T follicular helper cell (primary cell): ENCODE measurements at places on chromosomes 7 and 10.

GRCh38 chr7:150379441-150380379 lies 580 bp downstream of the ZNF775 start:
- DNase-seq, result no peak

DNA sequence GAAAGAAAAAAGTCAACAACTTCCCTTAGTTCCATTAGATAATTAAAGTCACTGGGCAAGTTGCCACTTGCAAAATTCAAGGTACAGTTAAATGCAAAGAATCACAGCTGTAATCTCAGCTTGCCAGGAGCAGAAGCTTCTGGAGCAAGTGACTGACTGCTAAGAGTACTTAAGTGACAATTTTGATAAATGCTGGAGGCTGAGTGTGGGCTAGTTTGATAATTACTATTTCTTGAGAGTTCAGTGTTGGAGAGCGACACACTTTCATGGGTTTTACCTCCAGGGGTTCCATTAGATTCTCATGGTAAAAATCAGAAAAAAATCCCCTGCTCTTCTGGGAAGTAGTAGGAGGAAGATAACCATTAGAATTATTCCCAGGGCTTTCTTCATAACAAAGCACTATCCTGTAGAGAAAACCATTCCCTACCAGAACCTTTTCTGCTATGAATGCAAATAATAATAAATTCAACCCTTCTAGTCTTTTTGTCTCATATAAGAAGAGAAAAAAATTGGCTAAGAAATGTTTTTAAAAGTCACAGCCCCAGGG lies 486.3 kb downstream of the POM121L12 start:
- DNase-seq, result no peak

DNA sequence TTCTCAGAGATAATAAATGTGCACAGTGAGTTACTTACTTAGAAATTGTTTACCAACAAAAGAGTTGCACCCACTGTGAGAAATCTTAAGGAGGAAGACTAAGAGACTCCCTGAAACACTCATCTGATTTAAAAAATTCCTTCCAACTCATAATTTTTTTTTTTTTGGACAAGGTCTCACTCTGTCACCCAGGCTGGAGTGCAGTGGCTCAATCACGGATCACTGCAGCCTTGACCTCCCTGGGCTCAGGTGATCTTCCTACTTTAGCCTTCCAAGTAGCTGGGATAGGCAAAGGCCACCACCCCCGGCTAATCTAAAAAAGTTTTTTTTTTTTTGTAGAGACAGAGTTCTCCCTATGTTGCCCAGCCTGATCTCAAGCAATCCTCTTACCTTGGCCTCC lies 36.0 kb downstream of the MALSU1 start:
- no peak for DNase-seq

GRCh38 chr7:85521108-85521694 lies 334.3 kb upstream of the SEMA3D start:
- DNase-seq, result no peak

GRCh38 chr7:80027611-80028173 lies 106.9 kb upstream of the GNAI1 start:
- no peak for DNase-seq

- DNase-seq, result no peak
Observed at GRCh38 chr7:79502151-79502550, 48.7 kb upstream of the MAGI2 start.

GRCh38 chr7:99665312-99666012 lies 14.3 kb downstream of the CYP3A5 start:
- no peak for DNase-seq

- DNase-seq, result no peak
Observed at GRCh38 chr7:102890971-102891692, 21.7 kb upstream of the LRRC17 start.

DNA sequence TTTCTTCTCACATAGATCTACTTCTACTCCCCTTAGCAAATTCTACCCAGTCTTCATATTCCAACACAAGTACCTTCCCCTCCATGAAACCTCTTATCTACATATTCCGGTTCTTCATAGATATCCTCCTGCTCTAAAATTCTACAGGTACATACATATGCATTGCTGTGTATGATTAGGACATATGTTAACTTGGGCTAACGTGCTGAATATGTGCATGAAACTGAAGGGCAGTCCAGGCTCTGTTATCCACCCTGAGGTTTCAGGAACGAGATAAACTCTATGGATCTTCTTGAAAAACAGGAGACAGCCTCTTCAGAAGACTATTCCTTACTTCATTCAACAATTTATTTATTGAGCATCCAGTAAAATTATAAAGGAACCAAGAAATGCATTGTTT lies 31.5 kb downstream of the TM9SF3 start:
- DNase-seq, result no peak

DNA sequence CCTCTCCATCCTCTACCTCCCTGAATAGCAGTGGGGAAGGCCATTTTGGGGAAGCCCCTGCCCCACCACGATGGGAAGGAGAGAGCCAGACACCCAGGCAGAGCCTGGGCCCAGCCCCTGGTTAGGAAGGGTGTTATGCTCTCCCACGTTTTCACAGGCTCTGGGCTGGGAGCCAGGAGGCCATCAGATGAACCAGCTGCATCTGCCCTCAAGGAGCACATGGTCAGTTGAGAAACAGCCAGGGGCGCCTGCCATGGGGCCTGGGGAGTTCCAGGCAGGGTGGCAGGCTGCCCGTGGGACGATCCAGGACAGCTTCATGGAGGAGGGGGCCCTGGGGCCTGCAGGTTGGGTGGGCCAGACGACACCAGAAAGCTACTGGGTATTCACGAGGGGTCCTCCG lies 47.5 kb downstream of the CAMK2B start:
- no peak for DNase-seq

DNA sequence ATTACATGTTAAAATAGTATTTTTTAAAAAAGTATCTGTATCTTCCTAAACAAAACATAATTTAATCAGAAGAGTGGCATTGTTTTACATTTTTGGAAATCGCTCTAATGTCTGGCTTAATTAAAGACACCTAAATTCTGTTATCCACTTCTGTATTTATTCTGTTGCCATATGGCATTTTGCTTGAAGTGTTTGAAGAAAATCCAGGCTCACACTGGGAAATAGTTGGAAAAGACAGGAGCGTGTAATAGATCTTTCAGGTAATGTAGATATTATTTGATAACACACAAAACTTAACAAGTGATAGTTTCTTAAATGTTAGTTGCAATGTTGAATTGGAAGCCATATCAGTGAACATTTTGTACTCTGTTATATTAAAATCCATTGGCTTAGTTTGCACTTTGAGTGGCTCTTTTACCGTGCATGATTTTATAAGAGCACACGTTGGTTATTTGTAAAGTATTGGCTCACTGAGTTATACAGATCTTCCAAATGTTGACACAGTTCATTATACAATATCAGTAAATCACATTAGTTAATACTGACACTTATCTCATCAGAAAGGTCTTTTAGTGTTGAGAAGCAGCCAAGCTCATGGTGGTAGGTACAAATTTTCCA lies 128.4 kb upstream of the NPVF start:
- DNase-seq, result no peak

GRCh38 chr7:86320889-86321288 lies 322.8 kb upstream of the GRM3 start:
- no peak for DNase-seq

DNA sequence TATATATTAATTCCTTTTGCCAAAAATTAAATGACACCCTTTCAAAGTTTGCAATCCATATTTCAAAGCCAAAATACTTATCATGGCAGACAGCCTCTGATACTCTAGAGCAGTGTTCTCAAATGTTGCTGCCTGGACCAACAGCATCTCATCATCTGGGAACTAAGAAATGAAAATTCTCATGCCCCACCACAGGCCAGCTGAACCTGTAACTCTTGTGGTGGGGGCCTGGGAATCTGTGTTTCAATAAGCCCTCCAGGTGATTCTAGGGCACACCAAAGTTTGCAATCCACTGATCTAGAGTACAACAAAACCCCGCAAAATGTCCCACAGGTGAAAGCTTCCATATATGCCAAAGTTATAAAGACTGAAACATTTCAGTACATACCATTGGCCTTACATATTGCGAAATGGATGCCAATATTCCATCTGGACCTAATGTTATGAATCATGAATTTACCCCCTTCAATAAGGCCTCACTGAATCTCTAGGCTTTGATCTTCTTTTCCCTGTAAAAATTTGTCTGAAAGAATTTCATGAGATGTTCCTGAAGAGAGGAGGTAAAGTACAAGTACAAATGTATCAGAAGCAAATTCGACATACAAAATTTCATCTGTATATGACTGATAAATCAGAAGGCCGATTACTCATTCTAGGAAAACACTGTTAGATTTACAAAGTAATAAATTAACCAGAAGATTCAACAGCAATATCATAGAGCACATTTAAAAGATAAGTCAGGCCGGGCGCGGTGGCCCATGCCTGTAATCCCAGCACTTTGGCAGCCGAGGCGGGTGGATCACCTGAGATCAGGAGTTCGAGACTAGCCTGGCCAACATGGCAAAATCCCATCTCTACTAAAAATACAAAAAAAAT lies 25.3 kb upstream of the EPC1 start:
- no peak for DNase-seq

DNA sequence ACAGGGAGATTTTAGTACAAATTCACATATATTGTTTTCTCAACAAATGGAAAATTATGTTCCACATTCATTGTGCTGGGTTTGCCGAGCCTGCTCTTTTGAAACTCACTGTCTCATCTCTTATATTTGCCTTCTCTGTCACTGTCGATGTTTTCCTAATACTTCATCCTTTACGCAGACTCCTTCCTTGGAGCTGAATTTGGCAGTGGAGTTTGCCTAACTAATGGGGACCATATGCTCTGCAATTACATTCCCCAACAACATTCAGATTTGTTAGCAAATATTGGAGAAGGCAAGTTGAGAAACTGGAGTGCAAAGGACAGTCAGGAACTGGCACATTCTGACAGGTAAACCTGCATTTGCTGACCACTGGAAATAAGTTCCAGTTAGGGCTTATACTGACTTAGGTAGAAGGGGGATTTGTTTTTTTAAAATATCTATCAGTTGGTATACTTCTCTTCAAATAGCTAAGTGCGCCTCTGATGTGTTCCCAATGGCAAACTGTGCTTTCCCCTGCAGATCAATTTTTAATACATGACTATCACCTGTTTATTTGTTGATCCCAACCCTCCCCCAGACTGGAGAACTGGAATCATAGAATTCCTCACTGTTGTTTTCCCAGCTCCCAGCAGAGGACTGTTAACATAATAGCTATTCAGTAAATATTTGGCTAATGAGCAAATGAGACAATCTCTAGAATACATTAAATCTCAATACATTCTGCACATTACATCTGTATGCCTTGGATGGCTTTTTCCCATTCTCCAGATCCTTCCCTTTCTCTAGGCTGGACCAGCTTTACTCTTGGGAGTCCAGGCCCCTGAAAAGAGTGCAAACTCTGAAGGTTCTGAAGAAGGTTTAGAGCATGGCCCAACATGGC lies 769.3 kb downstream of the KCNMA1 start:
- no peak for DNase-seq

GRCh38 chr10:101095004-101095403 lies 33.2 kb downstream of the KAZALD1 start:
- DNase-seq, result no peak

DNA sequence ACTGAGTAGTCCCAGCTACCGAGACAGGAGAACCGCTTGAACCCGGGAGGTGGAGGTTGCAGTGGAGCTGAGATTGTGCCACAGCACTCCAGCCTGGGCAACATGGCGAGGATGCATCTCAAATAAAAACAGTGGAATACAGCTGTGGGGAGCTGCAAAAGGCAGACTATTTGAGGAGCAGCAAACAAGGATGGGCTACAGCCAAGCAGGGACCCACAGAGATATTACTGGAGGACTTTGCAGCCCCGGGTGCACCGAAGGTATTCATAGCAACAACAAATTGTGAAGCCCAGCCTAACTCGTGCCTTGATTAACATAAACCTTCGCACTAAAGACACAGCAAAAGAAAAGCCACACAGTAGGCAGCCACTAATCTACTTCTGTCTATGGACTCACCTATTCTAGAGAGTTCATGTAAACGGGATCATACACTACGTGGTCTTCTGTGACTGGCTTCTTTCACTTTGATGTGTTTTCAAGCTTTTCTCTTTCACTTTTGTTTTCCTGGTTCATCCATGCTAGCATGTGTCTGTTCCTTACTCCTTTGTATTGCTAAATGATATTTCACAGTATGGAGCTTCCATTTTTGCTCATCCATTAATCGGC lies 34.0 kb downstream of the PODXL start:
- DNase-seq, result no peak

DNA sequence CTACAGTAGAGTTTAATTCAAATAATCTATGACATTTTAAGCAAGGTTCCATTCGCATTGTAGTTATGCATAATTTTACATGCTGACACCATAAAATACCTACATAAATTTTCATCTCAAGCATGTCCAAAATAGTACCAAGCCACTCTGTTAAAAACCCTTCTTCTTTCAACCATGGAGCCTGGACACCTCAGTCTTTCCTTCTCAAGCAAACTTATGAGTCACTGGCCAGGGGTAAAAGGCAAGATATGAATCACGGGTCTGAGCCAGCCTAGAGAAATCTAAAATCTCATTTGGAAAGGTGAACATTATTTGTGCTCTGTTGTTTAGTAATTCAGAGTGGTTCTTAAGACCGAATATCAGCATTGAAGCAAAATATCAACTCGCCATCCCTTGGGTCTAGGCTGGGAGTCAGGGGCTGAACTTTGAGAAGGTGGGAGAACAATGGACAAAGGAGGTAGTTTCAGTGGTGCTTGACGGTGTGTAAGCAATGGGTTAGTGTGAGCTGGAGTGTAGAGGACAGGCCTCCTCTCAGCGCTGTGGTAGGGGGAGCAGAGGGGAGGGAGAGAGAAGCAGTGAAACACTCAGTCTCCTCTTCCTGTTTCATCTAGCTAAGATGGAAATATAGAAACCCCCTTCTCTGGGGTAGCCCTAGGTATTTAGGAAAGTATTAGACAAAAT lies 19.1 kb upstream of the GPAM start:
- no peak for DNase-seq

GRCh38 chr7:44068054-44068453 lies 2.7 kb upstream of the PGAM2 start:
- no peak for DNase-seq

DNA sequence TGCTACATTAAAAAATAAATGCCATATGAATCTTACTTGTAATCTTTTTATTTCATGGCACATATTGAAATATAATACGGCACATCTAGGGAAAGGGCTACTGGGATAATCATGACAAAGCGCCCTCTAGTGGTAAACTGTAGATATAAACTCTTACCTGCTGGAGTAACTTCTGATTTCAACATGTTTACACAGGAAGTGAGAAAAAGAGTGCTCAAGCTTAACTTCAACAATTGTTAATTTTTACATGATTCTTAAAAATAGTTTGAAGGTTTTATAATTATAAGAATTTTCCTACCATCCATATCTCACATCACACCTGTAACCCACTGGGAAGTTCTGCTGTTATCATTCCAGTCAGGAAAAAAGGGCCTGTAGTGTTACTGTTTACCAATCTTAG lies 2.0 kb upstream of the HEPACAM2 start:
- DNase-seq, result no peak

GRCh38 chr10:118216571-118217170 lies 125.5 kb downstream of the FAM204A start:
- no peak for DNase-seq

GRCh38 chr7:12970626-12971025 lies 283.2 kb downstream of the ARL4A start:
- DNase-seq, result no peak
